ENCODE measurements at places on chromosomes 12 and 14. TPM values are rescaled to one million over a fixed set of nuclear protein-coding genes. Genes with fewer than 3 reads are reported as not detected.

Gene CLEC2A
- total RNA-seq: not detected

Gene LYZ
- total RNA-seq: 0.10 TPM

Gene P2RX7
- total RNA-seq: 5.0 TPM

Gene PLEKHD1
- not detected for total RNA-seq

GRCh38 chr14:49033131-49033530 lies 553.0 kb downstream of the RPS29 start:
- DNase-seq: no peak

DNA sequence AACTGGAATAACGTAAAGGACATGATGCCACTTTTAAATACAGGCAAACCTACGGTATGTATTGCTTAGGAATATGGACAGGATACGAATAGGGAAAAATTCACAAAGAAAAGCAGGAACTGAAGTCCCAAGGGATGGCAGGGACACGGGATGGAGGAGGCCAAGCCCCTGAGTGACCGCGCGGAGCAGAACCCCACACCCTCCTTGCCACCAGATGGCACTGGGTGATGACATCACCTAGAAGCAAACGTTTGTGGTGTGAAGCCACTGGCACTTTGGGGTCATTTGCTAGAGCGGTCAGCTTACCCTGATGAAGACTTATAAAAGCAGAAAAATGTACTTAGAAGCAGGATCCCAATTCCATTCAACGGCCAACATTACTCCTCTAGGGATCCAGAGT lies 9.4 kb downstream of the DHX37 start:
- DNase-seq: no peak

GRCh38 chr12:120489018-120489417 lies 6.9 kb upstream of the DYNLL1 start:
- DNase-seq: no peak

Data from RPMI7951 (cell line).